BE2C (cell line): ENCODE measurements at places on chromosomes 16 and 17.

GRCh38 chr17:18851201-18851600 lies 6.7 kb upstream of the PRPSAP2 start:
- no peak for DNase-seq

DNA sequence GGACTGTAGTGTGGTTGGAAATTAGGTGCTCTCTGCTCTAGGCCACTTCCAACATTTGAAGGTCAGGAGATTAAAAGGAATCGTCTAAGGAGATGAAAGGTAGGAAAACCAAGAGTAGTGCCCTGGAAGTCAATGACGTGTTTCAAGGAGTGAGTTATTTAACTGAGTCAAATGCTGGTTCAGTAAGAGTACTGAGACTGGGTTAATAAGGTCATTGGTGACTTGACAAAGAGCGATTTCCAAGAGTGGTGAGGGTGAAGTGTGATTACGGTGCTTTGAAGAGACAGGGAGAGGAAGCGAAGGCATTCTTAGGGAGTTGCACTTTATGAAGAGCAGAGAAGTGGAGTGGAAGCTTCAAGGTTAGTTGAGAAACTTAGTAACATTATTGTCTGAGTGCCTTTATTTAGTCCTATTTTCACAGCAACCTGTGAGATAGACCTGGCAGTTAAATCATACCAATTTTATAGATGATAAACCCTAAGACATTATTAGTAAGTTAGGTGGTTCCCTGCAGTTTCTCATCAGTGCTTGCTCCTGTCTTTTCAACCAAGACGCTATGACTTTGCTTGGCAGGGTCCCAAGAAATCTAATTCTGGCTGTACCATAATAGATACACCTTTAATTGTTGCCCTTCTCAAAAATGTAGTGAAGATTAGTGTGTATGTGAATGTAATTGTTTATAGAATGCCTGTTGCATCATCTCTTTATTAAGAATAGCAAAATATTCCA lies 5.9 kb downstream of the ZNF207 start:
- DNase-seq, result no peak

GRCh38 chr16:64771273-64771672 lies 350.6 kb downstream of the CDH11 start:
- DNase-seq, result no peak

- no peak for DNase-seq
Observed at GRCh38 chr17:37322826-37323561, 52.8 kb upstream of the C17orf78 start.

- DNase-seq, result no peak
Observed at GRCh38 chr17:77925831-77926543, 32.5 kb upstream of the TNRC6C start.

DNA sequence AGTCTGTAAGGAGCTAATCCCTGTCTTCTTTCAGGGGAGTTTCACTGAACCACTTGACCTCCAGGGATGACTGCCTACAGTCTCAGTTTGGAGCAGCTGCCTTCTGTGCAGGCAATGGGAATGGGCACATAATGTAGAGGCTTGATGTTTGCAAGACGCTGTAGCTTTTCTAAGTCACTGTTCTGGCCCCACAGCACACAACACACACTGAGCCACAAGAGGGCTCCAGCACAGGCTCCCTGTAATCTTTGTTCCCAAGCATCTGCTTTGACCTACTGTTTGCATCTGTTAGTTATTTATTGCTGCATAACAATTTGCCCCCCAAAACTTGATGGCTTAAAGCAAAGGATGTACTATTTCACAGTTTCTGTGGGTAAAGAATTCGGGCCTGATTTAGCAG lies 419.0 kb upstream of the ASIC2 start:
- DNase-seq, result no peak
